Psoas muscle (tissue), 8 donors: ENCODE measurements at places on chromosomes 12 and 14. TPM values are rescaled to one million over a fixed set of nuclear protein-coding genes. Genes with fewer than 3 reads are reported as not detected.

GALNT6 gene
- 0.55 TPM for total RNA-seq

SELPLG gene
- 1.5 TPM for total RNA-seq

TRHDE gene
- 1.6 TPM for total RNA-seq

KCNH3 gene
- not detected for total RNA-seq

TAS2R30 gene
- total RNA-seq, result 1.1 TPM

STAC3 gene
- total RNA-seq, result 1,127 TPM

DTX1 gene
- 0.49 TPM for total RNA-seq

IAPP gene
- total RNA-seq, result not detected

PKP2 gene
- 6.7 TPM for total RNA-seq

TTC9 gene
- total RNA-seq, result 4.4 TPM

ACACB gene
- total RNA-seq, result 415 TPM

DENND5B gene
- 16.1 TPM for total RNA-seq

TAC3 gene
- not detected for total RNA-seq

DNA sequence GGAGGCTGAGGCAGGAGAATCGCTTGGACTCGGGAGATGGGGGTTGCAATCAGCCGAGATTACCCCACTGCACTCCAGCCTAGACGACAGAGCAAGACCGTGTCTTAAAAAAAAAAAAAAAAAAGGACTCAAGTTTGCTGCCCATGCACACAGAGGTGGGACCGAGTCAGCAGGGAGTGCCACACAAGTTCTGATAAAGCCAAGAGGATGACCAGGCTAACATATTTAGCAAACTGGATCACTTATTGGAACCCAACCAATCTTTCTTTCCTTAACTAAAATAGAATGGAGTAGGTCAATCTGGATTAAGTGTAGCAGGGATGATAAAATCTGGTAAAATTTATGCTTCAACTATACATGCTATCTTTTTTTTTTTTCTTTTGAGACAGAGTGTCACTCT lies 190.4 kb upstream of the FOXN3 start:
- no peak for DNase-seq

DNA sequence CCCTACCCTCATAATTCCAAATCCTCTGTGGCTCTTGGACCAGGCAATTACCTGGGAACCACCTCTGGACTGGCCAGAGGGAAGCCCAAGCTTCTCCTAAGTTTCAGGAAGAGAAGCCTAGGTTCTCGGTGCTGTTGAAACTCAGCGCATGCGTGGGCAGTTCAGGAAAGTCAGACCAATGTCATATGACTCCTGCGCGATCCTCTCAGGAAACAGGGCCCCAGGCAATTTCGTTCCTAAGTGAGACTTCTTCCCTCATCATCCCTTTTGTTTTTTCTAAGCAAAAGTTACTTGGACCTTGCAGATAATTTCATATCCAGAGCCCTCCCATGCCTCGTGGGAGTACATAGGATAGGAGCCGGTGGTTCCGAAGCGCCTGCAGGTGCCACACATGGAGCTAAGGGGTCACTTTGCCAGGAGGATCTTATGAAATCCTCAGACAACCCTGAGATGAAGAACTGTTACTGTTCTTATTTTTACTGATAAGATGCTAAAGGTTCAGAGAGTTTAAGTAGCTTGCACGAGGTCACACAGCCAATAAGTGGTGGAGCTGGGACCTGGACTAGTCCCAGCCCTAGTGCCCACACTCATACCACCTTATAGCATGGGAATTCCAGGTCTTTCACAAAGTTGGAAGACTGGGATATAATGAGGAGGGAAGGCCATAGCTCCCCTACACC lies 168.2 kb downstream of the ZFP36L1 start:
- DNase-seq, result no peak

DNA sequence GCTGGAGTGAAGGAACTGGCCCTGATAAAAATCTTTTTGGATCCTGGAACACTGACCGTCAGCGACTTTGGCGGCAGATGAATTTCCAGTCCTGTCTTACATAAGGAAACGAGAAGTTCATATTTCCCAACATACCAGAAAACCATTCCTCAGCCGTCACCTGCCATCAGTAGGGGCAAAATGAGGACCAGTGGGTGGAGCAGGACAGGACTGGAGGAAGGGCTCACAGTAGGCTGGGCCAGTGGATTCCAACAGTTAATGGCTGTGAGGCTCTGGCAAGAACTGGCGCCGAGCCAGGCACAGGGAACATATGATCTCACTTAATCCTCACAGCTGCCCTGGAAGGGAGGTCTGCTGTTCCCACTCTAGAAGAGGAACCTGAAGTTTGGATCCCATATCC lies 67.2 kb upstream of the FAM181A start:
- peak; percentile 78 for DNase-seq

DNA sequence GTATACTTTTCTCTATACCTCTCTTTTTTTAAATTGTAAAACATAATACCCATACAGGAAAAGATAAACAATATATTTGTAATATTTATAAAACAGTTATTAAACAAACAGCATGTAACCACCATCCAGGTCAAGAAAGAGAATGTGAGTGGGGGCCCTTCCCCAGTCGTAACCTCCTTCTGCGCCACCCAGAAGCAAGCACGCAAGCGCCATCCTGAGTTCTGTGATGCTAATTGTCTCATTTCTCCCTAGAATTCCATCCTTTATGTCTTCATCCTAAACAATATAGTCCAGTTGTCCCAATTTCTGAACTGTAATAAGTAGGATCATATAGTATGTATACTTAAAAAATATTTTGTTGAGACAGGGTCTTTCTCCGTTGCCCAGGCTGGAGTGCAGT lies 129.5 kb downstream of the EXOC5 start:
- DNase-seq, result no peak

GRCh38 chr12:3600039-3600720 lies 109.2 kb downstream of the PRMT8 start:
- DNase-seq, result no peak

DNA sequence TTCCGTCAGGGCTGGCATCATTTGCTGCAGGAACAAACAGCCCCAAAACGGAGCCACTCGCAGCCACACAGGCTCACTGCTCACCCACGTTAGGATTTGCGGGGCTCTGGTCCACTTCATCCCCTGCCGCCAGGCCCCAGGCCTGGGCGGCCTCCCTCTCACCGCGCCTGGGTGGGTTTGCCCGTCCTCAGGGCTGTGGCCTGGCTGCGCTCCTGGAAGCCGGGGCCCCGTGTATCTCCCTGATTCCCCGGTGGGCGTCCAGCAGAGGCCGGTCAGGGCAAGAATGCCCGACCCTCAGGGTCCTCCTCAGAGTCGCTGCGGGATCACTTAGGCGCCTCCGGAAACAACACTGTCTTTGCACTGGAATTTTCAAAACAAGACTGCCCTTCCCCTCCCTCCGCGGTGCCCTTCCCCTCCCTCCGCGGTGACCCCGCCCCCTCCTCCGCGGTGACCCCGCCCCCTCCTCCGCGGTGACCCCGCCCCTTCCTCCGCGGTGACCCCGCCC lies 15.7 kb upstream of the FBRSL1 start:
- peak; percentile 12 for DNase-seq

GRCh38 chr14:50109342-50109741 lies 7.0 kb downstream of the VCPKMT start:
- DNase-seq, result no peak

GRCh38 chr14:68563251-68564131 lies 229.4 kb downstream of the ZFP36L1 start:
- DNase-seq, result no peak

GRCh38 chr12:58639318-58639934 lies 280.9 kb downstream of the LRIG3 start:
- DNase-seq, result no peak

GRCh38 chr14:104794993-104795780 lies at the start of gene AKT1:
Gene AKT1, minus strand, starts transcription at chr14:104795748. Its CDS starts 3,105 bp downstream, at chr14:104792643.
- DNase-seq, result no peak

- DNase-seq, result no peak
Measured at GRCh38 chr12:63928305-63928704, 83.8 kb downstream of the SRGAP1 start.

DNA sequence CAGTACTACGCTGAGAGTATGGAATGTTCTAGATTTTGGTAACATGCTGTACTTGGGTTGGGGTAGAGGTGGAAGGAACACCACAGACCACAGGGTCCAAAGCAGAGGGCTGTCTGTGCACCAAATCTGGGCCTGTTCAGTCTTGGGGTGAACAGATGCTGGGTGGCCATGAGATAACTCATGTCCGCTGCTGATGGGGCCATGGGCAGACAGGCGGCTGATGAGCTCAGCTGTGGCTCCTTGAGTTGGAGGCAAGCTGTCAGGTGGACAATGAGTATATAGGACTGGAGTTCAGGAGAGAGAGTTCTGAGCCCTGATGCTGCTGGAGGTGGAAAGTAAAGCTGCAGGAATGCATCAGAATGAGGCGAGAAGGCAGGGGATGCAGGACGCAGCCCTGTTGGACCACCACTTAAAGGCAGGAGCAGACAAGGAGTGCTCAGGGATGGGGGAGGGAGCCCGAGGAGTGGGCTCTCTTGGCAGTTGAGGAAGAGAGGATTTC lies 6.2 kb downstream of the SMIM41 start:
- DNase-seq, result no peak

DNA sequence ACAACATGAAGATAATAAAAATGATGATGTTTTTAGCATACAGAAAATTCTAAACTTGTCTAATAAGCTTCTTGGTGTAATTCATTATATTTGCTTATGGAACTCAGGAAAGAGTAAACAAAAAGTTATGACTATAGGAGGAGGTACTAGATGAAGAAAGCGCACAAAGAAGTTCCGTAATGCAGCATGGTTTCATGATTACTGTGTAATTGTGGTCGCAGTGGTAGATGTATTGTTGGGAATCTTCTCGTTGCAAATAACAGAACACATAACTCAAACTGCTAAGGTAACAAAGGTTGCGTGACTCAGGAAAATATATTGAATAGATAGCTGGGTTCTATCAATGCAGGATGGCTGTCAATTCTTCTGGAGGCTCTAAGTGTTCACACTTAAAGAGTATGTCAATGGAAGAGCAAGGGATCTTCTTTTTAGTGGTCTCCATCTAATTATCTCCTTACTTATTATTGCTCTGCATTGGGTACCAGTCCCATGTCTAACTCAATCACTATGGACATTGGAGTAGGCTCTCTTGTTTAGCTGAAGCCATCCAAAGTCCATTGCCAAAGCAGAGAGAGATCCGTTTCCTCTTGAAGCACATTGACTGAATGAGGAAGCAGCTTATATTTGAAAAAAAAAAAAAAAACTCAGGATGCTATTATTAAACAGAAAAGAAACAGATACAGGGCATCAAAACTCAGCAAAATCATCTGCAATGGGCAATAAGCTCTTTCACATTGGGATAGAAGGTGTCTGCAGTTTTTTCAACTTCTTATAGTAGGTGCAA lies 283.4 kb upstream of the ATP2B1 start:
- DNase-seq, result no peak

- DNase-seq, result no peak
Measured at GRCh38 chr14:58501214-58501816, 73.8 kb downstream of the KIAA0586 start.

GRCh38 chr12:30364822-30365221 lies 330.8 kb downstream of the IPO8 start:
- no peak for DNase-seq

GRCh38 chr12:109596418-109597244 lies 23.0 kb downstream of the MVK start:
- DNase-seq, result no peak
